ENCODE measurements at places on chromosomes 3 and 15.
A peak's percentile ranks its signal among the peaks of the same experiment; 100 is the strongest.

- DNase-seq: no peak
Observed at GRCh38 chr3:114216186-114216970, 21.0 kb downstream of the ZNF80 start.

DNA sequence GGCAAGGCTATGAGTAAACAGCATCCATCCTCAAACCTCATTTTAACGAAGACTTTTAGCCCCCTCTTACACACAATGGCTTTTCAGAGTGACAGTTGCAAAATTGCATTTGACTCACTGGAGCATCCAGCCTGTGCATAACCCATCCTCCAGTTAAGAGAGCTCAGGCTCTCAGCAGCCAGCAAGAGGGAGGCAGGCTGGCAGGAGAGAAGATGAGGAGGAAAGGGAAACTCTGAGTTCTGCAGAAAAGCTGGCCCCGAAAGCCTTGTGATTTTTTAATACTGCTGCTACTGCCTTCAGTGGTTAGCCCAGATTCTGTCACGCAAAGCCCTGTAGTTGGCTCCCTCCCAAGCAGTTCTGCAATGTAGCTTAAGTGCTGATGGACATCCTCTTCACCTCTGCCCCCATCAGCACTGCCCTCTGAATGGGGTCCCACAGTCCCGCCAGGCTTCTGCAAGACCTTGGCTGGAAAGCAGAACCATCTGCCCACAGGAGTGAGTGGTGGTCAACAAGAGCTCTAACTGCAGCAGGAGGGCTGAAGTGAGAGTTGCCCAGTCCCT, 371.3 kb downstream of the EPHB1 start:
- no peak for DNase-seq

GRCh38 chr3:131236421-131236820, 145.2 kb upstream of the NUDT16 start:
- DNase-seq: no peak

DNA sequence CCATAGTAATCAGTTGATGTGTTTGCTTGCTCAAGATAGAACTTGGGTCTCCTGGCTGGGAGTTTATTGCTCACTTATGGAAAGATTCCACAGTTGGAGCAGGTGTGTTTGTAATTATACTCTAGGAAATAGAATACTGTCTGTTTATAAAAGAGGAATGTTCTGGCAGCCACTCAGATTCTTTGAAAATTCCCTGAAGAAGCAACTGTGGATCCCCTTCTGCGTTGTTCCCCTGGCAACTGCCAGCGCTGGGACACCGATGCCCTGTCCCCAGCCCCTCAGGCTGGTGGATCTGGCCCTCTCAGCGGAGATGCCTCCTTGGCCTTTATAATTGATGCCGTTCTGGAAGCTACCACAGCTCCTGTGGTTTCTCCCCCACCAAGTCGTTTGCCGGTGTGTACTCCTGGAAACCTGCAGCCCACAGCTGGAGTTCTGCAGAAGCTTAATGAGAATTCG, 225.9 kb downstream of the ITPR1 start:
- no peak for DNase-seq

GRCh38 chr3:11574981-11575669, 68.6 kb downstream of the VGLL4 start:
- no peak for DNase-seq

GRCh38 chr3:49248840-49249227, 28.2 kb downstream of the C3orf62 start:
- peak; percentile 21 for DNase-seq

GRCh38 chr15:47273864-47274263, 443.4 kb upstream of the SEMA6D start:
- DNase-seq: no peak

All from common myeloid progenitor, CD34-positive (primary cell).